ENCODE measurements at places on chromosomes 16 and 17. TPM values are rescaled to one million over a fixed set of nuclear protein-coding genes. Genes with fewer than 3 reads are reported as not detected.

- DNase-seq = no peak
Observed at GRCh38 chr17:76341301-76341700, 12.4 kb downstream of the PRPSAP1 start.

DNA sequence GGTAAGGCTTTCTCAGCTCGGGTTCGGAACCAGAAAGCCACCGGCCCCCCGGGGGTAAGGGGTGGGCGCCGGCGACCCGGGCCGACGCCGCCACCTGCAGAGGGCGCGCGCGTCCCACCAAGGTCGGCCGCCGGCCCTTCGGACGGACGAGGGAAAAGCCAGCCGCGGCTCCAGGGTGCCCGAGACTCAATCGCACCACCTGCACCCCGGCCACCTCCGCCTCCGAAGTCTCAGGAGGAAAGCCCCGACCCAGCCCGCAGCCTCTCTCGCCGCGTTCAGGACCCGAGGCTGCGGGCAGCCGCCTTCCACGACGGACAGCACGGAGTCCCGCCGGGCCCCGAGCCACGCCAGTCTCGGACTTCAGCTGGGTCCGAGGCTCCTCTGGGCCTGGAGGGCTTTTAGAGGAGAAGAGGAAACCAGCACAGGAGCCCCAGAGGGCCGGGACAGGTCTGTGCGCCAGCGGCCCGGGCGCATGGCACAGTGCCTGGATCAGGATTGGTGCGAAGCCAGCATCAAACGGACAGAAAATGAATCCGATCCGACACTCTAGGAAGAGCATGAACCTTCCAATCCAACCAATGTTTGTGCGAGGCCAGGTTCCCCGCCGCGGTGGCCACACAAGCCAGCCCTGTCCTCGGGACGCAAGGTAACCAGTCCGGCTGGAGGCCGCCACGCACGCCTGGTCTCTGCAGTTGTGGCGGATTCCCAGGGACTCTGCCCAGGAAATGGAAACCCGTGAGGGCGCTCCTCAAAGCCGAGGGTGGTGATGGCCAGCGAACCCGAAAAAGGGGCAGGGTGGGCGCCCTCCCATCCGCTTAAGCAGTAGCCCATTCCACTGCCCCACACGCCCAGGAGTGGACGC, 6.7 kb downstream of the CBX8 start:
- DNase-seq = peak; percentile 62

GRCh38 chr16:54437921-54438320, 151.3 kb upstream of the IRX3 start:
- no peak for DNase-seq

DNA sequence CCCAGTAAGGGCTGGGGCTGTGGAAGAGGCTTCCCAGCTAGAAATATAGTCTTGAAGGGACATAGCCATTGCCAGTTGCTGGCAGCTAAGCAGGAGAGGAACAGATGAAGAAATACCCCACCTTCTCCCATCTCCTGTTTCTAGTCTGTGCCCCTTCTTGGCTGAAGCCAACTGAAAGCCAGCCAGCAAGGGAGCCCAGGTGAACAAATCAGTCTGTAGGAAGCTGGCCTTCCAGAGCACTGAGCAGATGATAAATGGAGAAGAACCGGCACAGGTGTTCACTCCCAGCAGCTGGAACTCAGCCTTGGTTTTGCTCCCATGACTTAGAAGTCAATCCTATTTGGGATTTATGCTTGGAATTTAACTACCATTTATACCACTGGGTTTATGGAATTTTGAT, 69.2 kb upstream of the DHX40 start:
- DNase-seq = no peak

DNA sequence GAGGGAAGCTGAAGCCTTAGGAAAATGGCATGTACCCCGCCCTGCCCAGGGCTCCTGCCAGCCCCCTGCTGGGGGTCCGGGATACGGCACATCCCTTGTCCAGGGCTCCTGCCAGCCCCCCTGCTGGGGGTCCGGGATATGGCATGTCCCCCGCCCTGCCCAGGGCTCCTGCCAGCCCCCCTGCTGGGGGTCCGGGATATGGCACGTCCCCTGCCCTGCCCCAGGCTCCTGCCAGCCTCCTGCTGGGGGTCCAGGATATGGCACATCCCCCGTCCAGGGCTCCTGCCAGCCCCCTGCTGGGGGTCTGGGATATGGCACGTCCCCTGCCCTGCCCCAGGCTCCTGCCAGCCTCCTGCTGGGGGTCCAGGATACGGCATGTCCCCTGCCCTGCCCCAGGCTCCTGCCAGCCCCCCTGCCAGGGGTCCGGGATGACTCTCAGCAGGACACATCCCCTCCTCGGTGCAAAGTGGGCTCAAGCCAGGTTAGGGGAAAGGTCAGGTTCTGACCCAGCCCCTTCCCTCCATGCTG, 43.2 kb downstream of the RPH3AL start:
- DNase-seq = no peak

GRCh38 chr17:74949455-74950115, 13.9 kb downstream of the OTOP3 start:
- DNase-seq = no peak

DRC3 gene
- total RNA-seq = 0.67 TPM

MAPT gene
- 0.74 TPM for total RNA-seq

Measured in activated naive CD8-positive, alpha-beta T cell treated with anti-CD3 and anti-CD28 coated beads, Interleukin-2, amount 10 ng/mL, durations not matched to agents 7 days and 5 days (primary cell).